A172 (cell line): ENCODE measurements at places on chromosomes 3 and 15. TPM values are rescaled to one million over a fixed set of nuclear protein-coding genes. Genes with fewer than 3 reads are reported as not detected.

ANKRD63 gene
- total RNA-seq, result not detected in 2 replicates

DNA sequence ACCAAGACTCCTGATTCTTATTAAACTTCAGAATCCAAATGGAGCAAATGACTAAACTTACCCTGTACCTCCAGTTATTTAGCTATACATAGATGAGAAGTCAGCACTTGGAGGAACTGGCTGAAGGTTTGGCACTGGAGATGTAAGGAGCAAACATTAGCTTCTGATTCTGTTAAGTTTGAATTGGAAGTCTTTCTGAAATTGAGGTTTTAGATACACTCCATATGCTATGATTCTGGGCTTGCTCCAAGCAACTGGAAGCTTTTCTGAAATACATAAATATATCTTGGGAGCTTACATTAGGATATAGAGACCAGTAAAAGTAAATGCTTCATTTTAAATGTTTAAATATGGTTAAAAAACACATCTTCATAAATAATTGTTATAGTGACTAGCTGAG is 333.7 kb downstream of the EPHA3 start:
- no peak for DNase-seq

- no peak for DNase-seq
Measured at GRCh38 chr3:113812854-113813253, 25.7 kb upstream of the GRAMD1C start.

DNA sequence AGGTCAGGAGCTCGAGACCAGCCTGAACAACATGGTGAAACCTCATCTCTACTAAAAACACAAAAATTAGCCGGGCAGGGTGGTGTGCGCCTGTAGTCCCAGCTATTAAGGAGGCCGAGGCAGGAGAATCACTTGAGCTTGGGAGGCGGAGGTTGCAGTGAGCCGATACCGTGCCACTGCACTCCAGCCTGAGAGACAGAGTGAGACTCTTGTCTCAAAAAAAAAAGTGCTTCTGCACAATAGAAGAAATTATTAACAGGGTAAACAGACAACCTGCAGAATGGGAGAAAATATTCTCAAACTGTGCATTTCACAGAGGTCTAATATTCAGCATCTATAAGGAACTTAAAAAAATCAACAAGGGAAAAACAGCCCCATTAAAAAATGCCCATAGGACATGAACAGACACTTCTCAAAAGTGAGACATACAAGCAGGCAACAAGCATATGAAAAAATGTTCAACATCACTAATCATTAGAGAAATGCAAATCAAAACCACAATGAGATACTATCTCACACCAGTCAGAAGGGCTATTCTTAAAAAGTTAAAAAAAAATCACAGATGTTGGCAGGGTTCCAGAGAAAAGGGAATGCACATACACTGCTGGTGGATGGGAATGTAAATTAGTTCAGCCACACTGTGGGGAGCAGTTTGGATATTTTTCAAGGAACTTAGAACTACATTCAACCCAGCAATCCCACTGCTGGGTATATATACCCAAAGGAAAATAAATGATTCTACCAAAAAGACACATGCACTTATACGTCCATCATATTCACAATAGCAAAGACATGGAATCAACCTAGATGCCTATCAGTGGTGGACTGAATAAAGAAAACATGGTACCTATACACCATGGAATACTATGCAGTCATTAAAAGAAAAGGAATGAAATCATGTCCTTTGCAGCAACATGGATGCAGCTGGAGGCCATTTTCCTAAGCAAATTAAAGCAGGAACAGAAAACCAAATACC is 75.5 kb downstream of the MSL2 start:
- no peak for DNase-seq

DPPA2 gene
- not detected in 2 replicates for total RNA-seq

GRCh38 chr3:39202094-39202493 is 9.7 kb upstream of the XIRP1 start:
- DNase-seq, result no peak
